Activated CD4-positive, alpha-beta T cell treated with anti-CD3 and anti-CD28 coated beads, Interleukin-10, Interleukin-2, amounts not matched to agents 100 ng/mL and 50 ng/mL, durations not matched to agents 16 hours and 8 hours (primary cell): ENCODE measurements at places on chromosomes 16 and 17.

- no peak for DNase-seq
Measured at GRCh38 chr16:10834130-10834529, 15.5 kb upstream of the TVP23A start.

DNA sequence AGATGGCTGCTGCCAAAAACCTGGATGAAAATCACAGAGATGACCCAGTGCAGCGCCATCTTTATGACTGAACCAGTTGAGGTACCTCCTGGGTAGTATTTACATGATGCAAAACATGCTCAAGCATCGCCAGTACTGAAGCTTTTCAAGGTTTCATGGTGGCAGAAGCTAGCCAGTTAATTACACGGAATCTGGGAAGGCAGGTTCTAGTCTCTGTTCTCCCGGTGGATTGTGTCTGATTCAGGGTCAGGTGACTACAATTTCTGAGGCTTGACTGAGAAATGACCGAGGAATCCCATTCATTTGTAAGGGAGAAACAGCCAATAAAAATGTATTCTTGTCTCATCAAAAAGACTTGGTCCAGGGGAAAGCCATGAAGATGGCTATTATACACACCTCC, 209.1 kb downstream of the SLC39A11 start:
- DNase-seq, result no peak

GRCh38 chr17:49870298-49870697, 22.4 kb upstream of the TAC4 start:
- no peak for DNase-seq

DNA sequence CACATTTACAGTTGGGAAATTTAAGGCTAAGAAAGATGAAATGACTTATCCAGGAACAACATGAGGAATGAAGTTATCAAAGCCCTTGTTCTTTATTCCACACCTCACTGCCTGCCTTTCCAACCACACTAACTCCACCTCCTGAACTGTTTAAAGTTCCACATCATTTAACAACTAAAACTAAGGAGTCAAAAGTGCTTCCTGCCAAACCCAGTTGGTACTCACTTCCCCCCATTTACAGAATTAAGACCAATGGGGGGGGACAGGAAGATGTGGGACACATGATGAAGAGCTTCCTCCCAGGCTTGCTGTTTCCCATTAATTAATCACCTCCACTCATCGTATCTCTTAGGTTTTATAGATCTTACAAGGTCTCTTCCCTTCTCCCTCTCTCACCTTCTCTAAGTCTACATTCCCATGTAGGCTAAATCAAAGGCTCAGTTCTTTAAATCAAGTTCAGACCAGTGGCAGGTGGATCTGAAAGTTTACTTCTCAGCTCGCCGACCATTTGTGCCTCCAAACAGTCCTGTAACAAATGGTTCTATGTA, 19.2 kb upstream of the TMEM101 start:
- DNase-seq, result peak; percentile 16

- DNase-seq, result peak; percentile 86
Measured at GRCh38 chr17:37774504-37774903, 29.6 kb upstream of the HNF1B start.

DNA sequence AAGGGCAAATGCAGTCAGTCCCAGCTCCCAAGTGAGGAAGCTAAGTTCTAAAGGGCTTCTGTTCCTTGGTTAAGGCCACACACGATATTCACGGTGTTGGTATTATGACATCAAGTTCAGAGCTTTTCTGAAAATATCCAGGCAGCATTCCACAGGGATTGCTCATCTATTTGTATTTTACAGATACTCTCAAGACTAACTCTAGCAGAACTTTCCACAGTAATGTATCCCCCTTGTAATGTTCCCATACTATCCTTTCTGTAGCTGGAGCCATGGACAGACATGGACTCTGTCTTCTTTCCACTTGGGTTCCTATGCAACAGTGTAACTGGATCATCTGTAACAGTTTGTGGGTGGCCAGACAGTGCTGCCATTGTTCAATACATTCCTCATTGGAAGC, 13.5 kb downstream of the SDR42E1 start:
- DNase-seq, result no peak

- DNase-seq, result no peak
Measured at GRCh38 chr16:3113765-3114479, 1.5 kb downstream of the ZNF205 start.

- DNase-seq, result no peak
Measured at GRCh38 chr17:45374501-45374900, 57.7 kb upstream of the MAP3K14 start.

DNA sequence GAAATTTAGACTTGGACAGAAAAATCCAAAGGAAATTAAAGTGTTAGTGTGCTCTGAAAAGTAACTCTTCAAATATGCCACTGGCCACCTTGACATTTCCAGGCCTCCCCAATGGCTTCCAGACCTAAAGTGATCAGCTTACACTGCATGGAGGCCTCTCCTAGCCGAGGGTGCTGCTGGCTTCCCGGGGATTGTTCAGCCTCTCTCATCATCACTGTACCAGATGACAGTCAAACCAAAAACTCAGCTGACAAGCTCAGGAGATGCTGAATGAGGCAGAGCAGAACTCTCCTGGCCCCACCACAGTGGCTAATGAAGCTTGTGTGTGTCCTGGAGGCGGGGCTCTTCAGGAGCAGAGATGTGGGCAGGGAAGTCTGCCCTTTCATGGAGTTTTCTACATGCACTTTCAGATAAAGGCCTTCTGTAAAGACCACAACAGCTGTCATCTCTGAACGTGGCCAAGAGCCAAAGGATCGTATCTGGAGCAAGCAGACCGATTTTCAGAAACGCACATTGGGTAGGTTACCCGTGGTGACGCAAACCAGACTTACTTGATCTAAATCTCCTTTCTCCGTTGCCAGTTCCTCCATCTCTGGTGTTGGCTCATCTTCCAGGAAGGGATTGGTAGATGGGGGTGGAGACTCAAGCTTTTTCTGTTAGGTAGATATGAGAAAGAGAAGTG, 113.3 kb downstream of the VPS53 start:
- no peak for DNase-seq

DNA sequence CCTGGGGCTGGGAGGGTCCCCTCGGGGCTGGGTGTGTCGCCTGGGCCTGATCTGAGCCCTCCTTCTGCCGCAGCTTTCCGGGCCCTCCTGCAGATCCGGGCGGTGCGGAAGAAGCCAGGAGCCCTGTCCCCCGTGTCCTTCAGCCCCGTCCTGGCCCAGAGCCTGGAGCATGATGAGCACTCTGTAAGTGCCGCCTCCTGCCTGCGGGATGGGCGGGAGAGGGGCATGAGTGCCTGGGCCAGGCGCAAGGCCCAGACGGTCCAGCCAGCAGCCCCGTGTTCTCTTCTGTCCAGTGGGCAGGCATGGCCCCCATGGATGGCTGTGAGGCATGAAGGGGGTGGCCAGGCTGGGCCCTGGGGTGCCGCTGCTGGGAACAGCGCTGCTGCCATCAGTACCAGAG, 16.0 kb upstream of the NUDT16L1 start:
- no peak for DNase-seq

DNA sequence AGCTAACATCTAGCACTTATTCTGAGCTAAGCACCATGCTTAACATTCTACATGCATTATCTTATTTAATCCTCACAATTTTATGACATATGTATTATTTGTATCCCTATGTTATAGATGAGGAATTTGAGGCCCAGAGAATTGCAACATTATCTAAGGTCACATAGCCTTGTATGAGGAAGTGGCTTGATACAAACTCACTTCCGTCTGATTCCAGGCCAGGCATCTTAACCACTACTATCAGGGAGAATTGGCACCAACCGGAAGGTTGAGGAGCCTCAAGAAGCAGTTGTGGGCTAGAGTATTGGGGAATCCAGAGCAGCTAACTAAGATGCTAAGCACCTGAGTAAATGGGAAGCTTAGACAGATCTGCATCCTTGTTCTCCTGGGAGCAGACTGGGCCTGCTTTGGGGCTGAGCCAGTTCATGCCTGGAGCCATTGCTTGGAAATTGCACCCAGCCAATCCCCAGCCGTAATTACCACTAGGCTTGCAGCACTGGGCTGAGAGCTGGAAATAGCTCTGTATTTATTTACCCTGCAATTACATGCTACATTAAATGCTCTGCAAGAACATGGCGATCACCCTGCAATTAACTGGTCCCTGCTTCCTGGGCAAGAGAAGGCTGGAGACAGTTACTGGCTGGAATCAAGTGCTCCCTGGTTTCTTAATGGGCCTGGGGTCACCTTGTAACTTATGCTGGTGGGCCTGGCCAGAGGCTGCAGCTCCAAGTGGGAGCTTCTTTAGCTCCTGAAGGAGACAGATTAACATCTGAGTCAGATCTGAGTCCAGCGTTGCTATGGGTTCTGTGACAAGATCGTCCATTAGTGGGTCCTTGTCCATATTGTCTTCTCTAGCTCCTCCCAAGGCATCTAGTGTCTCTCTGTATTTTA, 273.1 kb upstream of the CCL2 start:
- DNase-seq, result no peak
